Caco-2 (cell line): ENCODE measurements at places on chromosomes 1 and 21. TPM values are rescaled to one million over a fixed set of nuclear protein-coding genes. Genes with fewer than 3 reads are reported as not detected.
A peak's percentile ranks its signal among the peaks of the same experiment; 100 is the strongest.

The OSCP1 gene
- total RNA-seq = 0.51 and 0.91 TPM in 2 replicates

GRCh38 chr1:206609229-206609991, 2.9 kb downstream of the EIF2D start:
- H3K36me3 ChIP-seq = no peaks in the 10 kb centered on the region
- no peak overlapping the region for H3K4me3 ChIP-seq
- H3K27me3 ChIP-seq = no peaks in the 10 kb centered on the region
- H3K27ac ChIP-seq = no peak overlapping the region
- DNase-seq = no peak

DNA sequence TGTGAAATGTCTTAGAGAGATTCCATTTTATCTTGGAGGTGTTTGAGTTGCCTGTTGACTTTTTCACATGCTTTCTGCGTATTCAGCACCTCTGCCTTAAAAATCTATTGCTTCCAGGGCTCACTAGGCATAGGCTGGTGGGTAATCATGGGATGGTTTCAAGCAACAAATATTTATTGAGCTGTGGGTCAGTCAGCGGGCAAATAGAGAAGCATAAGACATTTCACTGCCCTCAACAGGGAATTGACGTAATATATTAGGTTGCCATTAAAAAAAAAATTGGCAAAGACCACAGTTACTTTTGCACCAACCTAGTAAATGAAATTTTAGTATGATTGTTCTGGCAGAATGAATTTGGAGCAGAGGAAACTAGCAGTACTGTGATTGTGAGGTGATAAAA, 44.3 kb upstream of the NBL1 start:
- no peak for DNase-seq
- no peaks in the 10 kb centered on the region; the same call in 1 of the 2 replicates for H3K36me3 ChIP-seq
- H3K27me3 ChIP-seq = no peaks in the 10 kb centered on the region
- H3K4me3 ChIP-seq = no peak overlapping the region
- H3K27ac ChIP-seq = no peak overlapping the region

DNA sequence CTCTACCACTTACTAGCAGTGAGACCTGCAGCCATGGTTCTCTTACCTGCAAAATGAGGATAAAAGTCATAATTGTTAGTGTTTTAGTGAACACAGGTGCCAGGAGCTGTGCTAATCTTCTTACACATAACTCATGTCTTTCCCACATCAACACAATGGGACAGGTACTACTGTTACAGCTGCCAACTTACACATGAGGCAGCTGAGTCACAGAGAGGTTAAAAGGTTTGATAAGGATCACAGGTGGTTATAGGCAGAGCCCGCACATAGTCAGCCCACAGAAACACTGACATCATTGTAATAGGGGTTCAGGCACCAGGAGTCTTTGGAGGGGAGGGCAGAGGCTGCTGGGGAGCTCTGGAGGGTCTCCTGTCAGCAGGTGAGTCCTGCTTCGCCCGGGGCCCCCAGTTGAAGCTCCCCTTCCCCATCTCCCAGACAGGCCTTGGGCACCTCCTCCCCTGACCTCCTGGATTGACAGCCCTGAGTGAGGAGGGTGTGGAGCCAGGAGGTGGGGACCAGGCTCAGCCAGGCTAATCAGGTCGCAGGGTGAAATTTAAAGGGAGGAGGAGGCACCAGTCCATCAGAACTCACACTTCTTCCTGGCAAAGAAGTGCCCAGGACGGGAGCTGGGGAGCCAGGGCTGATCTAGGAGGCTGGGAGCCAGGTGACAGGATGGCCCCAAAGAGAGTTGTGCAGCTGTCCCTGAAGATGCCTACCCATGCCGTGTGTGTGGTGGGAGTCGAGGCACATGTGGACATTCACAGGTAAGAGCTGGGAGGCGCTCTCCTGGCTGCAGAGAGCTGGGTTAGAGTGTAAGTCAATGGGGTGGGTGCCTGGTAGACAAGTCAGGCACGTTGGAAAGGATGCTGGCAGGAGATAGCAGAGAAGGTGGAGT, at the start of gene PADI1:
Gene PADI1, plus strand, starts transcription at position 583 of the 895 bp plus-strand sequence. Its CDS starts 90 bp downstream, at position 673.
- H3K4me1 ChIP-seq = peaks cover 15% of the 10 kb centered on the region; the same call in 1 of the 2 replicates
- no peak within 1 kb of the TSS for H3K4me3 ChIP-seq
- H3K36me3 ChIP-seq = no peaks in the 10 kb centered on the region
- no peak for DNase-seq
- H3K27me3 ChIP-seq = no peaks in the 10 kb centered on the region

- H3K36me3 ChIP-seq = no peaks in the 10 kb centered on the region
- peak; percentile 69 for DNase-seq
- H3K4me1 ChIP-seq = 0 out of 2 replicates have a peak, but pooled peaks cover 5% of the 10 kb centered on the region
- no peak within 1 kb of the TSS for H3K27ac ChIP-seq
- H3K4me3 ChIP-seq = no peak within 1 kb of the TSS
Measured at GRCh38 chr1:24111996-24112779, at the start of gene MYOM3. Gene MYOM3 (minus strand): TSS chr1:24112135. CDS start chr1:24108636, 3,499 bp downstream.

DNA sequence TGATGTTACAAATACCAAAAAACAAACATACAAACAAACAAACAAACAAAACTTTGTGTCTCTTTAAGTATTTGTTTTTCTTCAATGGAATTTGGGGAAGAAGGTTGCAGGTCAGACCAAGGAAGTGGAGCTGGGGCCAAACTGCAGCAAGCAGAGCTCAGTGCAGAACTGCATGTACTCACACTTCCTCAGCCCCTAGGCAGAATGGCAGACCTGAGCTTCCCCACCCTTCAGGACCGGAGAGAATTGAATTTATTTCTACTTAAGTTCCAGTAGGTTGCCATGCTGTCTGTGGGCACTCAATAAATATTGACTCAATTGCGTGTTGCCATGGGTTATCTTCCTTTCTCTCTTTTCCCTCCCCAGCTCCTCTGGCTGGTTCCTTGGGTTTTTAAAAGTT, 173.6 kb downstream of the PTGER3 start:
- H3K4me1 ChIP-seq = no peaks in the 10 kb centered on the region
- no peaks in the 10 kb centered on the region for H3K27me3 ChIP-seq

DNA sequence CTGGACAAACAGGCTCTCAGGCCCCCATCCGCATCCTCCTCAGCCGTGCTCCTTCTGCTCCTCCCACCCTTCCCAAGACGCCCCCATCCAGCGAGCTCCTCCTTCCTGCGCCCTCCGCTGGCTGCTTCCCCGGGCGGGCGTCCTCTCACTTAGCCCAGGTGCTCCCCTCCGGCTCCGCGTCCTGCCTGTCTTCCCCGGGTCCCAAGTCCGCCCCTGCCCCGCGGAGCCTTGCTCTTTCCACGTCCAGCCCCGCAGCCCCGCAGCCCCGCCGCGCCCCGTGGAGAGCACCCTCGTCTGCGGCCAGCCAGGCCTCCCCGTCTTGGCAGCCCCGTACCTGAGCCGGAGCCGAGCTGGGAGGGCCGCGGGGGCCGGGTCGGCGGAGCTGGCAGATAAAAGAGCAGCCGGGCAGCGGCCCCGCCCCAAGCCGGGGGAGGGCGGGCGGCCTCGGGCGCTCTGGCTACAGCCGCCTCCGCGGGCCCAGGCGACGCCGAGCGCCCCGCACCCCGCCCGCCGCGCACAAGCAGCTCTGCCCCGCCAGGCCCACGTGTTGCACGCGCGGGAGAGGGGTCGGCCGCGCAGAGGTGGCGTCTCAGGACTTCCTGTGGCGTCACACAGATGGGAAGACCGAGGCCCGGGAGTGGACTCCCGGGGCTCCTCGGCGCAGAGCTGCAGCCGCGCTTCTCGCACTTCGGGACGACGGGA, at the start of gene PAQR7:
Gene PAQR7, minus strand, starts transcription at position 555 of the 702 bp plus-strand sequence. CDS start 11,869 bp downstream, outside the sequence.
- H3K4me3 ChIP-seq = peak within 1 kb of the TSS; percentile 40
- peaks cover 33% of the 10 kb centered on the region for H3K4me1 ChIP-seq
- no peaks in the 10 kb centered on the region for H3K27me3 ChIP-seq
- H3K36me3 ChIP-seq = no peaks in the 10 kb centered on the region
